Left ventricle myocardium inferior (tissue), 1 donor: ENCODE measurements at places on chromosomes 6 and 20. TPM values are rescaled to one million over a fixed set of nuclear protein-coding genes. Genes with fewer than 3 reads are reported as not detected.

DNA sequence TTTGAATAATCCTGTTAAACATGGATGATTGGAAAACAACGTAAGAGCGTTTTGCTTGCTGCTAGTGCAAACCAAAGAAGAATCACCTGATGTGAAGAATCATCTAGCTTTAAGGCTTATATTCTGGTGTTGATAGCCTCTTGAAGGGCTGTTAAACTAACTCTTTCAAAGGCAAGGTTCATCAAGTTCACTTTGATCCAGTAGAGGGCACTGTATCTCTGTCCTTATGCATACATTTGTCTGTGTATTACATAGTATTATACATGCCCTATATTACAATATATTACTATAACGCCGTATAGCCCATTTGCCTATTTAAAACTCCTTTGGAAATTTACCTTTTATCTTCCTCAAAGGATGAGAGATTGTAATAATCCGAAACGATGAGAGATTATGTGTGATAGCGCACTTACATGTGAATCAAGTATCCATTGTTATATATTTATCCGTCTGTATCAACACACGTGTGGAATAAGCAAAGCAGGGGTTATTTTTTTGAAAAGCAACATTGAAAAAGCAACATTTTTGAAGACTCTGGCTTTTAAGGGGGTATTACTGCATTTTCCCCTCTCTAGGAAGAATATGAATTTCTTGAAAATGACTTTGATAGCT lies 50.8 kb upstream of the NRN1 start:
- H3K27me3 ChIP-seq, result peaks cover 45% of the 10 kb centered on the region
- no peak overlapping the region for H3K4me3 ChIP-seq
- H3K4me1 ChIP-seq, result no peaks in the 10 kb centered on the region
- H3K27ac ChIP-seq, result no peak overlapping the region

DNA sequence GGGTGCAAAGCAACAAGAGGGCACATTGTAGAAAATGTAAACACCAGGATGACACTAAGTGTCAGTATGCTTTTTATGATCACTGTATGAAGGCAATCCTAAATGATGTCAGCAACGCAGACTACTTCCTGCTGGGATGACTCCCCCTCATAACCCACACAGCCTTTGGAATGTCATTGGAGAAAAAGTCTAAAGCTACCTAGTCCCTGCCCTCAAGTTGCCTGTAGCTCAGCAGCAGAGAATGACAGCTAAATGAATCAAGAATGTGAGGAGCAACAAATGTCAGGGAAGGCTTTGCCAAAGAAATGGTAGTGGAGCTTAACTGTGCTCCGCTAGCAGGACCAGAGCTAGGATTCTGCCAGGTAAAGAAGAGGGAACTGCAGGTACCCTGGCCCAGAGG lies 555.6 kb downstream of the CD83 start:
- no peaks in the 10 kb centered on the region for H3K27me3 ChIP-seq
- no peak overlapping the region for H3K4me3 ChIP-seq
- peaks cover 13% of the 10 kb centered on the region for H3K4me1 ChIP-seq

DNA sequence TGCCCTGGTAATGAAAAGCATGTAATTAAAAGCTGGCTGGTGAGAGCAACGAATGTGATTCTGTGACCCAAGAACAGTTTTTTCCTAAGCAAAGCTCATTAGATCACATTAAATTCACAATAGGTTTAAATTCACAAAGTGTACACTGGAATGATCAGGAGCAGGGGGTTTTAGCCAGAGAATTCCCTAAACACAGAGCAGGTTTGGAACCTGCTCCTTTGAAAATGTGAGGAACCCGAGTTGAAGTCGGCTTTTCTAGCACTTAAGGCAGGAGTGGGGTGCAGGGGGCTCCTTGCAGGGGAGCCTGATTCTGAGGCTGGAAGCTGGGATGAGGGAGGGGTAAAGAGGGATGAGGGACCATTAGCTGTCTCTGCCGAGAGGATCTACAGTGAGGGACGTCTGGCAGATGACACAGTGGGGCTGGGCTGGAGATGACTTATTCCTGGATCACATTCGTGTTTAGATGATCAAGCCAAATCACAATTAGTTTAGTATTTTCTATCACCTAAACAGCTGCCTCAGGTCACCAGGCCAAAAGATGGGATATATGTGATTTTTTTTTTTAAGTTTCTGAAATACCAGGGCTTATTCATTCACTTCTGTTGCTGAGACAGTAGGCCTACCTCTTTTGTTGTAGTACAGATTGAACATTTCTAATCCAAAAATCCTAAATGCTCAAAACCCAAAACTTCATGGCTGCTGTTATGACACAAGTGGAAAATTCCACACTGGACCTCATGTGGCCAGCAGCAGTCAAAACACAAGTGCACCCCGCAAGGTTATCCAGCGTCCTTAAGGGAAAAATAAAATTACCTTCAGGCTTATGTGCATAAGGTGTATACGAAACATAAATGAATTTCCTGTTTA lies 93.1 kb upstream of the HIVEP1 start:
- no peaks in the 10 kb centered on the region for H3K27me3 ChIP-seq
- H3K36me3 ChIP-seq, result no peaks in the 10 kb centered on the region
- H3K27ac ChIP-seq, result no peak overlapping the region
- H3K4me3 ChIP-seq, result no peak overlapping the region
- no peak for DNase-seq

DNA sequence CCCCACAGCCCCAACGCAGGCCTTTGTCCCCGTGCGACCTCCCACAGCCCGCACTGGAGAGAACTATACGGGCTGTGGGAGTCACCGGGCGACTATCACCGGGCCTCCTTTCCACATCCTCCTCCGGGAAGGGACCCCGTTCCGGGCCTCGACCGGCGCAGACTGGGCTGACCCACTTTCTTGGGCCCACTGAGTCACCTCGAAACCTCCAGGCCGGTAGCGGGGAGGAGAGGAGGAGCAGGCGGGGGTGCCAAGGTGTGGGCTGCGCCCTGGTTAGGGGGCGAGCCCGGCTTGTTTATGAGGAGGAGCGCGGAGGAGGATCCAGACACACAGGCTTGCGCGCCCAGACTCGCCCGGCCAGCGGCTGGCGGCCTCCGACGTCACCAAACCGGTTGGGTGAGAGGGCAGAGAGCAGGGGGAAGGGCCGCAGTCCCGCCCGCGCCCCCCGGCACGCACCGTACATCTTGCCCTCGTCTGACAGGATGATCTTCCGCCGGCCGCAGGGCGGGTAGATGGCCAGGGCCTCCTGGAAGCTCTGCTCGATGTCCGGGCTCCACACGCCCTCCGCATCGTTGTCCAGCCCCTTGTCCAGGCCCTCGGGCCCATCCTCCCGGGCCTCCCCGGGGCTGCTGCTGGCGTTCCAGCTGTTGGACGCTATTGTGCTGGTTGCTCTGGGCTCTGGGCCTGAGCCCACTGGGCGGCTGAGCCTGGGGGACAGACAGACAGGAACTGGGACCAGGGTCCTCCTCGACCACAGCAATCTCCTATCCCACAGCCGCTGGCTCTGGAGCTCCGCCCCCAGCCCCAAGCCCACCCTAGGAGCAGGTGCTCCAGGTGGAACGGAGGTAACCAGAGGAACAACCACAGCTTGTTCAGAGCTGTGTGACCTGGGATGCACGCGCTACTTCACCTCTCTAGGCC lies 10.6 kb downstream of the TEAD3 start:
- H3K4me1 ChIP-seq, result peaks cover 70% of the 10 kb centered on the region
- H3K27ac ChIP-seq, result peak overlapping the region; percentile 76

GRCh38 chr20:53666144-53666543 lies 72.5 kb upstream of the ZNF217 start:
- H3K27ac ChIP-seq, result no peak overlapping the region
- DNase-seq, result no peak
- no peaks in the 10 kb centered on the region for H3K36me3 ChIP-seq
- H3K4me1 ChIP-seq, result peaks cover 9% of the 10 kb centered on the region
- H3K4me3 ChIP-seq, result no peak overlapping the region

GRCh38 chr6:37565267-37566110 lies 65.8 kb upstream of the CCDC167 start:
- no peak for DNase-seq
- H3K27me3 ChIP-seq, result peaks cover 48% of the 10 kb centered on the region
- no peak overlapping the region for H3K27ac ChIP-seq
- H3K4me1 ChIP-seq, result peaks cover 17% of the 10 kb centered on the region
- no peaks in the 10 kb centered on the region for H3K36me3 ChIP-seq

- no peak overlapping the region for H3K4me3 ChIP-seq
- H3K27ac ChIP-seq, result no peak overlapping the region
- peaks cover 6% of the 10 kb centered on the region for H3K4me1 ChIP-seq
- no peak for DNase-seq
- H3K36me3 ChIP-seq, result no peaks in the 10 kb centered on the region
- no peaks in the 10 kb centered on the region for H3K27me3 ChIP-seq
Measured at GRCh38 chr6:148222846-148223245, 119.8 kb upstream of the SASH1 start.

GRCh38 chr20:19920381-19921138 lies 96.6 kb upstream of the NAA20 start:
- peak overlapping the region; percentile 60 for H3K27ac ChIP-seq
- peaks cover 88% of the 10 kb centered on the region for H3K4me1 ChIP-seq
- no peak for DNase-seq
- H3K36me3 ChIP-seq, result no peaks in the 10 kb centered on the region

DNA sequence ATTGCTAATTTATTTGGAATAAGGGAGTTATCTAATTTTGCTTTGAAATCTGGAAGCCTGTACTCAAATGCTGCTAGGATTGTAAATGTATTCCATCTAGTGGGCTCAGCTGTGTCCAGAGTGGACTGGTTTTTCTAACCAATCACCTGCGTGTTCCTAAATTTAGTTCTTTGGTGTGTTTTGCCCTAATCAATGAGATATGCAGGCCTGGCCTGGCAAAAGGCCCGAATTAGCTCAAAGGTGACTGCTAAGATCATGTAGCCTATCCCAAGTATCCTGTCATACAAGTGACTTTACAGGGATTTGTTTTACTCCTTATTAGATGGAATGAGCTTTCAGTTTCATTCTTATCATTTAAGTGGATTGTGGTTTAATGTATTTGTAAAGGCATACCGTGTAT lies 51.3 kb upstream of the ARMC2 start:
- no peak overlapping the region for H3K27ac ChIP-seq
- no peaks in the 10 kb centered on the region for H3K36me3 ChIP-seq
- no peak for DNase-seq
- peaks cover 20% of the 10 kb centered on the region for H3K4me1 ChIP-seq
- H3K27me3 ChIP-seq, result no peaks in the 10 kb centered on the region

GRCh38 chr20:56925082-56925830 lies 296.1 kb downstream of the TFAP2C start:
- no peak overlapping the region for H3K27ac ChIP-seq
- H3K27me3 ChIP-seq, result peaks cover 100% of the 10 kb centered on the region
- H3K36me3 ChIP-seq, result no peaks in the 10 kb centered on the region

DNA sequence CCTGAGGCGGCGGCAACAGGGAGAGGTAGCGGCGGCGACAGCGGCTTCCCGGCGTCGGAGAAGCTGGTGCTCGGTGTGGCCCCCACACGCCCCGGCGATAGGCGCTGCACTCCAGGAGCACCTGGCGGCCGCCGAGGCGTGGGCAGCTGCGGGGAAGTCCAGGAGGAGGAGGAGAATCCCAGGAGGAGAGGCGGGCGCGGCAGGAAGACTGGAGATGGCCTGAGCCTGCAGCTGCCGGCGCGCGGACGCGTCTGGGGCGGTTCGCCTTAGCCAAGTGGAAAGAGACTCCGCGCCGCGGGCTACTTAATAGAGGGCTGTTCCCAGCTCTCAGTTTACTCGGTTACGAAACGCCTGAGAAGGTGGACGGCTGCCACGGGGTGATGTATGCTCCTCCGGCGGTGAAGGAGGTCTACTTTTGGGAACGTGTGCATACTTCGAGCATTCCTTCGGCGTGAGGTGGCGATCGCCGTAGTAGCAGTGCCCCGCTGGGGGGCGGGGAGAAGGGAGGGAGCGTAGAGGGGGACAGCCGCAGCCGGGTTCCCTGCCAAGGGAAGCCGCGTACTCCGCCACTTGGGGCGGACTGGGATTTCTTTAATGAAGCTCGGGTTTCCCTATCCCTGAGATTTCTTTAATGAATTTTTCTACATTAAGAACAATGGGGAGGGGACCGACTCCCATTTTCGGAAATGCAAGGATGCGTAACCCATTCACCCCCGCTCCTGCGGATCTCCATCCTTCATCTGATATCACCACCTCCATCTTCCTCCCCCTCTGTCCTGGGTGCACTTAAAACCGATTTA lies at the start of gene COL12A1:
Gene COL12A1 (minus strand): TSS at position 278 of the 800 bp plus-strand sequence. CDS start 3,261 bp downstream, outside the sequence.
- peak; percentile 91 for DNase-seq
- peaks cover 67% of the 10 kb centered on the region for H3K4me1 ChIP-seq
- H3K4me3 ChIP-seq, result peak within 1 kb of the TSS; percentile 71
- H3K36me3 ChIP-seq, result no peaks in the 10 kb centered on the region
- peaks cover 77% of the 10 kb centered on the region for H3K27me3 ChIP-seq

DNA sequence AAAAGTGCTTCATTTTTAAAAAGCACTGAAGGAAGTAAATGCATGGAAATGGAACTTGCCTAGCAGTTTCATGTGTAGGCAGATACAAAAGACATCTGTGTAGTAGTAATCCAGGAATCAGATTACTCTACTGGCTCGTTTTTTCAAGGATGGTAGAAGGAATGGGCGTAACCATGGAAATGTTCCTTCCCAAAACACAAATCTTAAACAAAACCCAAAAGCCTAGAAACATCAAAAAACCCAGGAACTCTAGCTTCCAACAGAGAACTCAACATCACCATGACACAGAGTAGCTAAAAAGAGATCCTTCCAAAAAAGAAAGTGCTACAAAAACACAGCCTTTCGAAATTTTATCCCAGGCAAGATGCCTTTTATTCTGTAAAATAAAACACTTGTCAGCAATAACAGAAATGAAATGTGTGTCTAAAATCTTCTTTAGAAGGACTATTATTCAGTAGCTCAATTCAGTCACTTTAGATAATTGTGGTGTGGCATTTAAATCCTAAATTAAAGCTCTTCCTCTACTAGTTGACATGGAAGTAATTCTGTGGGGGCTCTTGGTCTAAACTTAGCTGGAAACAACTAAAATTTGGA lies 81.7 kb downstream of the FAM217A start:
- H3K36me3 ChIP-seq, result no peaks in the 10 kb centered on the region
- peaks cover 11% of the 10 kb centered on the region for H3K4me1 ChIP-seq
- no peaks in the 10 kb centered on the region for H3K27me3 ChIP-seq

GRCh38 chr6:36839749-36840431 lies 646 bp upstream of the CPNE5 start:
- peaks cover 56% of the 10 kb centered on the region for H3K4me1 ChIP-seq
- no peaks in the 10 kb centered on the region for H3K36me3 ChIP-seq
- peaks cover 20% of the 10 kb centered on the region for H3K27me3 ChIP-seq
- H3K4me3 ChIP-seq, result peak overlapping the region; percentile 63
- peak overlapping the region; percentile 92 for H3K27ac ChIP-seq
- peak; percentile 67 for DNase-seq

- no peaks in the 10 kb centered on the region for H3K36me3 ChIP-seq
- peaks cover 50% of the 10 kb centered on the region for H3K4me1 ChIP-seq
- peak; percentile 97 for DNase-seq
- H3K27me3 ChIP-seq, result no peaks in the 10 kb centered on the region
Measured at GRCh38 chr20:36460648-36461599, 80.4 kb upstream of the MYL9 start.

GRCh38 chr6:157659536-157660271 lies 163.3 kb upstream of the SNX9 start:
- no peaks in the 10 kb centered on the region for H3K27me3 ChIP-seq
- peaks cover 10% of the 10 kb centered on the region for H3K36me3 ChIP-seq
- peak overlapping the region; percentile 1 for H3K4me3 ChIP-seq

GRCh38 chr6:87366072-87366827 lies 21.6 kb downstream of the C6orf163 start:
- H3K36me3 ChIP-seq, result no peaks in the 10 kb centered on the region
- H3K4me3 ChIP-seq, result no peak overlapping the region
- DNase-seq, result no peak
- no peak overlapping the region for H3K27ac ChIP-seq
- H3K27me3 ChIP-seq, result no peaks in the 10 kb centered on the region

The SNAI1 gene
- 0.69 TPM for total RNA-seq

The BPI gene
- total RNA-seq, result not detected

The HNF4A gene
- not detected for total RNA-seq

The MCHR2 gene
- not detected for total RNA-seq

The SYS1 gene
- 20.8 TPM for total RNA-seq

The PNLDC1 gene
- total RNA-seq, result 0.33 TPM

The ARHGAP40 gene
- total RNA-seq, result not detected
